ENCODE measurements at places on chromosomes 5 and 9.

DNA sequence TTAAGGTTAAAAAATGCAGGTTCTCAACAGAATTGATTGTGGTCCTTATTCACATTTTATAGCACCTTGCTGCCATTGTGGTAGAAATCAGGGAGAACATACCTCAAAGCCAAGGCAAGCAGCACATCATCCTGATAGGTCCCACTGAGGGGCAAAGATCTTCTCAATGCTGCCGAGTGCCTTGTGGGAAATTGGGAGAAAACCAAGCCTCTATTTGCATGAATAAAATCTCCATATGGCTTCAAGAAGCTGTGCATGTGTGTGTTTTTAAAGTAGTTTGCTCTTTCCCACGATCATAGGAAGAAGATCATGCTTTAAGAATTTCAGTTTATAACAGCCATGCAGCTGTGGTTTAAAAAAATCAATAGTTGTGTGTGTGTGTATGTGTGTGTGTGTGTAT lies 216.9 kb upstream of the FBXL7 start:
- DNase-seq = no peak

- DNase-seq = no peak
These were observed 98.0 kb downstream of the COL5A1 start for GRCh38 chr9:134739660-134739968.

DNA sequence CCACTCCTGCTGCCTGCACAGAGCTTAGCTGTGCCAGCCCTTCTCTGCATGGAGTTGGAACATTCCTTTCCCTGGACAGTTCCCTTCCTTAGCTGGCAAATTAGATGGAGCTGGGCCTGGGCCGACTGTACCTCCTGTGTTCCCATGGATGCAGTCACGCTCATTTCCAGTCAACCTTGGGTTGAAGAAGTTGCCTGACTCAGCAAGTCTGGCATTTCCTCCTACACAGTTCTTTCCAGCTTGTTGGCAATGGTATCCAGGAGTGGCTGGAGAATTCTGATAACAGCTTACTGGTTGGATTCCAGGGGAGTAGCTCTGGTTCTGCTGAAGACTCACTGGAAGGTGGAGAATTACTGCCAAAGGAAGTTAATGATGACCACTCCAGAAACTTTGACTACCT lies 9.2 kb upstream of the TAF1L start:
- DNase-seq = no peak

GRCh38 chr5:150642567-150642927 lies 2.1 kb downstream of the SYNPO start:
- no peak for DNase-seq

DNA sequence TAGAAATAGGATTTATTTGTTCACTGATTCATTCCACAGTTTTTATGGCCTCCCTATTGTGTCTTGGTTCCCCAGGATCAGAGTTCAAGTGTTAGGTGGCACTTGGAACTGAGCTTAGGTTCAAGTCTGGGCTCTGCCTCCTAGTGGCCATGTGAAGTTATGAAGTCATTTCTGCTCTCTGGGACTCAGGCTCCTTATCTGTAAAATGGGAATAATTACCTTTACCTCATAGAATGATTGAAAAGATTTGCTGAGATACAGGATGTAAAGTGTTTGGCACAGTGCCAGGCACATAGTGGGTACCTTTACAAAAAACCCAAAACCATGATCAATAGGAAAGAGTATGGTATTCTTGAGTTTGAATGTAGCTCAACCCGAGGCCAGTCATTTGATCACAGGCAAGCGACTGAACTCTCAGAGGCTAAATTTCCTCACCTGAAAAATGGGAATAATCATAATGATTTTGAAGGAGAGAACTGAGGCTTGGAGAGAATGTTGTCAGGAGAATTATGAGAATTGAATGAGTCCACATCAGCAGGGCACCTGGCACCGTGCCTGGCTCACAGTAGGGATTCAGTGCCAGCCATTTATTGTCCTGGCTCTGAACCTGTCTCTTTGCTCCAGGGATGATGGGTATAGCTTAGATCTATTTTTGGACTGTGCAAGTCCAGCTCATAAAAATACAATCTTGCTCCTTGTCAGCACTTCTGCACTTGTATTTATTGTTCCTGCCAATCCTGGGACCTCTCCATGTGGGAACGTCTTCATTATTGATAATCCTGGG lies 10.8 kb downstream of the NSG2 start:
- DNase-seq = no peak

- DNase-seq = no peak
These were observed 6.9 kb upstream of the PDLIM4 start for GRCh38 chr5:132250547-132250946.

DNA sequence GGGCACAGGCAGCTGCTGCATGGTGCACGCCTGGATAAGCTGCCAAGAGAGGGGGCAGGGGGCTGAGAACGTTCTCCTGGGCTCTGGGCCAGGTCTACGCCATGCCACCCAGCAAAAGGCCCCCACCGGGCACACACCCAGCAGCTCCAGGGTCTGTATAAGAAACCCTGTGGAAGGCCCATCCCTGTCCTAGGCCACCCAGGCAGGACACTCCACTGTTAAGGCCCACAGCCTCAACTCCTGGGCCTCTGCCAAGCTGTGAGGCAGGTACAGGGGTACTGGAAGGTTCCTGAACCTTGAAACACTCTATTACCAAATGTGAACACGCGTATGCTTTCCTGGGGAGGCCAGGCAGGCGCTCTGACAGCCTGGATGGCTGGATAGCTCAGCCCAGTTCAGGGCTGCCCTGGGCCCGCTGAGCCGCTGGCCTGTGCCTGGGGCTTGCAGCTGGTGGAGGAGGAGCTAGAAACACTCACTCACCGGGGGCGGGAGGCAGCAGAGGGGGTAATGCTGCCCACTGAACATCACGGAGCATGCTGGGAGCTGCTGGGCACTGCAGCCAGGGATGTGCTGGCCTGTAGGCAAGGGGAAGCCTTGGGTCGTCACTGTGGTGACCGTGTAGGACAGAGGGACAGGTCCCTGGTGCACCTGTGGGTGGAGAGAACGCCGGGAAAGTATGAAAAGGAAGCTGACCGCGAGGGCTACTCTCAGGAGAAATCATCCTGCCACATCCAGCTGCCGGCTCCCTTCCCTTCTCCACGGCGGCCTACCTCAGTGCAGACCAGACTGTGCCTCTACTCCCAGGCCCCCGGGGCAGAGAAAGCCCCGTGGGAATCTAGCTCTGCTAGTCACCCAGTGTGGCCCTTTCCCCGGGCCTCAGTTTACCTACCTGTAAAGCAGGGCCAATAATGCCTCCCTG lies 6.0 kb downstream of the RNF44 start:
- no peak for DNase-seq

DNA sequence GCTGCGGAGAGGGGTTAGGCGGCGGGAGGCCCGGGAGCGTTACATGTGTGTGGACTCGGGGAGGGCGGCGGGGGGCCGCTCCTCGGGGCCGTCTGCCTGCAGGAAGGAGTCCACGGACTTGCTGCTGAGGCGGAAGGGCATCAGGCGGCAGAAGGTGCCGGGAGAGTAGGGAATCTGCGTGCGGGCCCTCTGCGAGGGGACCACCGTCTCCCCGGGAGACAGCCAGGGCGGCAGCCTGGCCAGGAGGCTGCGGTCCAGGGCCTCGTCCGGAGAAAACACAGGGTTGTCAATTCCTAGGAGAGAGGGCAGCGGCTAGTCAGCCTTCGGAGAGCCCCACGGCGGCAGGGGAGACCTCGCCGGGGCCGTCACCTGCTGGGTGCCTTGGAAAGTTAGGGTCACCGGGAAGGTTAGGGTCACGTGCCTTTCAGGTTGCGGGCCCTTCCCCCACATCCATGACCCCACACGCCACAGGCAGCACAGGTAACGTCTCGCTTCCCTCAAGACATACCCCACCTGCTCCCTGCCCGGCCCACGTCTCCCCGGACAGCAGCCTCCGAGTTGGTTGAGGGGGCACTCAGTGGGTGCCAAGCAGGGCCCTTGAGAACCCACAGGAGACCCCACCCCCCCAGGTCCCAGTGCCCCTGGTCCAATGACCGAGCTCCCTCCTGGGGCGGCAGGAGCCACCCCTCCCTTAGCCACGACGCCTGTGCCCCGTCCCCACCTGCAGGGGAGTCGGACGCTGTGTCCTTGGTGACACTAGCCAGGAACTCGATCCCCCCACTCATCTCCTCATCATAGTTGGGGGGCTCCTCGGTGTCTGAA lies 32.1 kb downstream of the EXOC3 start:
- no peak for DNase-seq

All from GM12891 (cell line).